ENCODE measurements at places on chromosomes 6 and 20.
A peak's percentile ranks its signal among the peaks of the same experiment; 100 is the strongest.

GRCh38 chr6:1635305-1636010 is 25.7 kb downstream of the FOXC1 start:
- no peak for DNase-seq

- no peak for DNase-seq
Measured at GRCh38 chr20:13061381-13061780, 52.6 kb downstream of the SPTLC3 start.

DNA sequence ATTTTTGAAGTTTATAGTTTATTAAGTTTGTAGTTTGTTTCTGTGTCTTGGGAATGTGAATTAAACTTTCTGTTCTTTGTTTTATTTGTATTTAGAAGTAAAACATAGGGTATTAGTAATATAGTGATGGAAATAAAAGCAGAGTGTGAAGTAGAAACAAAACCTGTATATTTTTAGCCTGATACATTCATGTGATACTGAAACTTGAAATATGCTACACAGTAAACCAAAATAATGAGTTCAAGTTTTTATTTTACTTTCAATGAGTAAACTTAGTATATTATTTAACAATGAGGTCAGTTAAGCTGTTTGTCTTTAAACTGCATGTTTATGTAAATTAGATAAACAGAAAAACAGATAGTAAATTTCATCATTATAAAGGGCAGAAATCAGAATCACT is 1592.6 kb downstream of the GRIK2 start:
- no peak for DNase-seq

DNA sequence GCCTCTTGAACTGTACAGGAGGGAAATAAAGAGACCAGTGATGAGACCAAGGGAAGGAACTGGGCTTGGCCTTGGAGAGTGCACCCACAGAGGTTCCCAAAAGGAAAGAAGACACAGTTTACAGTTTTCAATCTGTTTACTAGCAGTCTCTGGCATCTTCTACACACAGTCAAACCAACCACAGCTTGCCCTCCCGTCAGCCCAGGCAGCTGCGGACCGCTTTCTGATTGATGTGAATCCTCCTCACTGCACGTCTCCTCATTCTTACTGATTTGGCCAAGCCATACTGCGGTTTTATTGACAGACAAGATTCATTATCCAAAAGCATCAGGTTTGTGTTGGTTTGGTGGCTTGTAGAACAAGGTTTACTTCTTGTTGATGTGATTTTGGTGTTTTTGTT is 104.5 kb upstream of the ASF1A start:
- DNase-seq: no peak

GRCh38 chr6:12866422-12867029 is 150.0 kb downstream of the PHACTR1 start:
- DNase-seq: no peak

DNA sequence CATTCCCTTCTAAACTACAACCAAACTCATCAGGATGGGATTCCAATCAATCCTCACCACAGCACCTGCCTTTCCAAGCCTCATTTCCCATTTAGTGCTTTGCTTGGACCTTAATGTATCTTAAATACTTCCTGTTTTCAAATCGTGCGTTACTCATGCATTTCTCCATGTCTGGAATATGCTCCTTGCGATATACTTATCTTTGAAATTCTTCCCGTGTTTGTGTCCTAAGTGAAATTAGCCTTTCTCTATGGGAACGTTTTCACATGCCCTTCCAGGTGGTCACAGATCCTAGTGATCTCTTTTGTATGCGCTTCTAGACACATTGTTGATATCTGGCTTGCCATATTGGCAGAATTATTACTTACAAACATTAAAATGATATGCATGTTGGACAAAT is 620.6 kb upstream of the AGPAT4 start:
- DNase-seq: no peak

GRCh38 chr20:51507216-51508036 is 35.1 kb downstream of the NFATC2 start:
- no peak for DNase-seq

- DNase-seq: no peak
Measured at GRCh38 chr6:129646642-129647041, 63.3 kb downstream of the ARHGAP18 start.

DNA sequence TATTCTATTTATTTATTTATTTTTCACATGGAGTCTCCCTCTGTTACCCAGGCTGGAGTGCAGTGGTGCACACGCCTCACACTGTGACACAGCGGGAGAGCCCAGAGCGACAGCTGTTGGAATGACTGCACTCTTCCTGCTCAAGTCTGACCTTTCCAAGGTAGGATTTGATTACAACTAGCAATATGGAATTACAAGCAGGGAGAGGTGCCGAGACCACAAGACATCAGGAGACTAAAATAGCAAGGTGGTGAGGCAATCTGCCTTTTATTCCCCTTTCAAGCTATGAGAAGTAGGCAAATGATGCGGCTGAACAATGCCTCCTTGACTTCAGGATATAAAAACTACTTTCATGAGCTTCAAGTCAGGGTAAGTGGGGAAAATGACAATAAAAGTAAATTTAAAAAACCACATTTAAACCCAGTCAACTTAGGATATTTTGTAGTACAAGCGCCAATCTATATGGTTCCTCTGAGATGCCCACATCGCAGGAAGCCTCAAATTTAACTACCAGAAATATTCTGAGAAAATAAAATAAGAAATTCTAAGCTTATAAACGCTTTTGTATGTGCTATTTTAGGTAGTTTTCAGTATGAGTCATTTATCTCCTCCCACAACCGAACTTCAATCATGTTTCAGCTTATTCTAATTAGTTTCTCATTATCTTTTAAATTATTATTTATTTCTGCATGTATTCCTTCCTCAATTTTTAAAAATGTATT is 146.9 kb upstream of the SGK1 start:
- DNase-seq: peak; percentile 62

All from breast epithelium (tissue), 4 donors.